Upper lobe of right lung (tissue), 1 donor: ENCODE measurements at places on chromosomes 2 and 18. TPM values are rescaled to one million over a fixed set of nuclear protein-coding genes. Genes with fewer than 3 reads are reported as not detected.

The SLC40A1 gene
- 169 TPM for total RNA-seq

The ARHGEF33 gene
- total RNA-seq: 1.3 TPM

The NDUFV2 gene
- total RNA-seq: 106 TPM

The NTSR2 gene
- not detected for total RNA-seq

The TMEM247 gene
- total RNA-seq: not detected

The SCN3A gene
- 2.1 TPM for total RNA-seq

The ENOSF1 gene
- 96.2 TPM for total RNA-seq

The UGT1A7 gene
- not detected for total RNA-seq

The LYG1 gene
- total RNA-seq: 1.4 TPM

The RNF152 gene
- total RNA-seq: 21.2 TPM

The DHRS9 gene
- 7.6 TPM for total RNA-seq

The SERPINB13 gene
- total RNA-seq: not detected

The MAPK4 gene
- 7.0 TPM for total RNA-seq

DNA sequence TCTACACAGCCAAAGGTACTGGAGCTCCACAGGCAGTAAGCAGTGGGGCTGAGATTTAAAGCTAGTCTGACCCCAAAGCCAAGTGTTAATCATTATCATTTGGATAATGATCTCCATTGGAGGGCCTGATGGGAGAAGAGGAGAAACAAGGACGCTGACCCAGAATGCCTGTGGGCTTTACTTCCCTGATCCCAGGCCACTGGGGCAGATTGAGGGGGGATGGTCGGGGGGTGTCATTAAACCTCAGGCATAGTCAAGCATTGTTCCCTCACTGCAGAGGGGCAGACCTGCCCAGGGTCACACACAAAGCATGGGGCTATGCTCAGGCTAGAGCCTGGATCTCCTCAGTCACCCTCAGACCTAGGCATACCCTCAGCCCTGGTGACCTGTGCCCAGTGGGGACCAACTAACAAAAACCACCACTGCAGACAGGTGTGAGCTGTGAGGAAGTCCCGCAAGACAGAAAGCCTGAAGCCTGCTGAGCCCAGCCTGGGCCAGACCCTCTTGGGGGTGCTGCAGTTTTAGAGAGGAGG, 53.4 kb downstream of the SDC1 start:
- no peaks in the 10 kb centered on the region for H3K27me3 ChIP-seq
- no peak overlapping the region for H3K27ac ChIP-seq
- H3K4me1 ChIP-seq: no peaks in the 10 kb centered on the region
- no peaks in the 10 kb centered on the region for H3K36me3 ChIP-seq
- H3K4me3 ChIP-seq: no peak overlapping the region
- no peak for DNase-seq

DNA sequence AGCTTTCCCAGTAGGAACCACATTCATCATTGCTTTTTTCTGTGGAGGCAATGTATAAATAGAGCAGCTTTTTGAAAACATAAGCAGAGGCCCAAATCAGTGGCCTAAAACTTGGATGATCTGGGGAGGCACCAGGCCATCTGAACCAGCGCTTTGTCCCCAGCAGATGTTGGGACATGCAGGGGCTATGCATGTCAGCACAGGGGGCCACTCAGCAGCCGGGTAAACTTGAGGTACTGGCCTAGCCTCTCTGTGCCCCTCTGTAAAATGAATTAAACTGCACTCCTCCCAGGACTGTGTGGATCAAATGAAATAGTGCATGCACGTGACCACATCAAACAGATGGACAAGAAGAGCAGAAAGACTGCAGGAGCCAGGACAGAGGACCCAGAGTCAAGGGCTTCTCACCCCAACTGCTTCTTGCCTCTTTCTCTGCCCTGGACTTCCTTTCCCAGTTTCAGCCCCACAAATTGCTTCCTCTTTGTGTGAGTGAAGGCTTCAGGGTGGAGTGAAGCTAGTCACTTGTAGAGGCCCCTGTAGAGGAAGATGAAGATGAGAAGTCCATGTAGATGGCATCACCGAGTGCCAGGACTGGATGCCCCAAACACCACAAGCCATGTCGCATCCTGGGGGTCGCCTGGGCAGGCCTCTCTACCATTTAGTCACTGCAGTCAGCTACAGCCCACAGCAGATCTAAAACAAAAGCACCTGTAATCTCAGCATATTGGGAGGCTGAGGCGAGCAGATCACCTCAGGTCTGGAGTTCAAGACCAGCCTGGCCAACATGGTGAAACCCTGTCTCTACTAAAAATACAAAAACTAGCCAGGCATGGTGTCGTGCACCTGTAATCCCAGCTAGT, 53.2 kb downstream of the IMPA2 start:
- peaks cover 9% of the 10 kb centered on the region for H3K36me3 ChIP-seq
- no peaks in the 10 kb centered on the region for H3K27me3 ChIP-seq
- no peak overlapping the region for H3K4me3 ChIP-seq
- no peak for DNase-seq
- peaks cover 5% of the 10 kb centered on the region for H3K4me1 ChIP-seq

GRCh38 chr2:234290671-234291070, 206.2 kb downstream of the ARL4C start:
- peaks cover 29% of the 10 kb centered on the region for H3K4me1 ChIP-seq
- H3K4me3 ChIP-seq: no peak overlapping the region
- H3K27me3 ChIP-seq: no peaks in the 10 kb centered on the region

DNA sequence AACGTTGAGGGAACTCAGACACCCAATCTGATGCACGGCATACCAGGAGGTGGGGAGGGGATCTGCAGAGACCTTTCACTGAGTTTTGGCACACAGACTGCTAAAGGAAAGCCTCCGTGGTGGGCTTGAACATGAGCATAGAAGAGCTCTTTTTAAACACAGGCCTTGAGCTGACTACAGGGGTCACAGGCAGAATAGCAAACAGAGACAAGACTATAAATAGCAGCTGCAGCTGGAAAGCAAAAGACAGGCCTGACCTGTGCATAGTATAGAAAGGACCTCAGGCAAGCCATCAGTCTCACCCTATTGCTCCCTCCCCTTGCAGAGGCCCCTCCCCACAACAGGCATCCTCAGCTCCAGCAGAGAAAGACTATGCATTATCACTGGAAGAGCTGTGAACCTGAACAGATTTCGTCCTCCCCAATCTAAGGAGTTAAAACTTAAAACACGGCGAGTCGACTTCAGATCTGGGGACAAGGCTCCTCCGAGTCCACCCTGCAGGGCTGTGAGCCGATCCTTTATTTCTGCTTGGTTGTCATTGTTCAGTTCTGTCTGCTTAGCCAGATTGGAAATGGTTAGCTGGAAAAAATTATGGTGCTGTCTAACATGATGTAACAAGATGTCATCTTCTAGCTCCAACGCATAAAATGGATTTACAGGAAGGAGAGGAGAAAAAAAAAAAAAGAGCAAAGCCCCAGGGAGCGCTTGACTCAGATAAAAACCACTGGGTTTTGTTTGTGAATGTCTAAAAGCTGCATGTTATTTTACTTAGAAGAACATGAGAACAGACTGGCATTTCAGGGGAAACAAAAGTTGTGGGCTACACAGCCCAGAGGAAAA, 25.2 kb upstream of the LCLAT1 start:
- no peak for DNase-seq
- H3K4me3 ChIP-seq: no peak overlapping the region
- no peaks in the 10 kb centered on the region for H3K27me3 ChIP-seq
- H3K27ac ChIP-seq: peak overlapping the region; percentile 51

DNA sequence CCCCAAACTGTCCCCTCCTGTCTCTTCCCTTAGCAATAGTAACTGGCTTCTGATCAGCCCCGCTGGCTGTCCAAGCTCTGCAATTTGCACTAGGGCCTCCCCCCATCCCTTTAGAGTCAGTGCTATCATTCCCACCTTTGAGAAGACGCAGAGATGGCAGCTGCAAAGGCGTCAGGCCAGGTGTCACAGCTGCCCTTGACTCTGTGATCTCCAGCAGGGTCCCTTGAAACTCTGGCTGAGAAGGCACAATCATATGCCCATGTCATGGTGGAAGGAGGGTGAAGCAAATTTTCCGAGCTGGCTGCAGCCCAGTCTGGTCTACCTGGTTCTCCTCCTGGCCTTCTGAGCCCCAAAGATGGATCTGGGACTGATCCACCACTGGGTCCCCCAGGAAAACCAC, 49.2 kb upstream of the TEX51 start:
- H3K4me3 ChIP-seq: no peak overlapping the region
- H3K4me1 ChIP-seq: no peaks in the 10 kb centered on the region
- DNase-seq: no peak
- H3K36me3 ChIP-seq: no peaks in the 10 kb centered on the region
- no peak overlapping the region for H3K27ac ChIP-seq
- no peaks in the 10 kb centered on the region for H3K27me3 ChIP-seq

- no peak overlapping the region for H3K4me3 ChIP-seq
- no peak overlapping the region for H3K27ac ChIP-seq
- H3K27me3 ChIP-seq: no peaks in the 10 kb centered on the region
- no peaks in the 10 kb centered on the region for H3K4me1 ChIP-seq
- no peaks in the 10 kb centered on the region for H3K36me3 ChIP-seq
Observed at GRCh38 chr2:70685771-70686171, 82.2 kb downstream of the ADD2 start.

DNA sequence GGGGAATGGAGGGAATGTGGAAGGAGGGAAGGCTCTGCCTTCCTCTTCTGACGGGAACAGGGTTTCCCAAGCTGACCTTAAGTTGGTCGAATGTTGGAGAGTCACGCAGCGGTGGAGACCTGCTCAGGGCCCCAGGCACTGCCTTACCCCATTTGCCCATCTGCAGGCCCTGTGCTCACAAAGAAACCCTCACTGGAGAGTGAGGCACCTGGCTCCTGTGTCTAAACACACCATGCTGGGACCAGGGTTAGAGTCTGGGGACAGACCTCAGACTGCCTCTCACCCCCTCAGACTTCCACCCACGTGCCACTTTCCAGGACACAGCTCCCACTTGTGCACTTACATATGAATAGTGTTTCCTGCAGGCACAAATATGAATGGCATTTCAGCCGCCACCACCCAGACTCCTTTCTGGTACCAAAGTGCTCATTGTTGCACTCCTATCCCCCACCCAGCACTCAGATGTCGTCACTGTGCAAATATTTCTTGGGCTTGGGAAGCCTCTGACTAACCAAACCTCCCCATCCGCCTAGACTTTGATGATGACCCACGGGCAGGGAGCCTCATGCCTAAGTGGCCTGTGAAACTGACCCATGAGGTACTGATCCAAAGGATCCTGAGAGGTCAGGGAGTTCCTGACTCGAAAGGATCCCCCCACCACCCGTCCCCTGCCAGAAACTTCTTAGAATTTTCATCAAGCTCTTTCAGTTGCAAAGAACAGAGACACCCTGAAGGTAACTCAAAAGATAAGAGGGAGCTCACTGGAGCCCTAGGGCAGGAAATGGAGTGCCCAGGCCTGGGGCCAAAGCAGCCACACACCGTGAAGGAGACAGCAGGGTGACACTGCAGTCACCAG, 78.3 kb downstream of the STPG4 start:
- H3K4me1 ChIP-seq: peaks cover 76% of the 10 kb centered on the region
- peak overlapping the region; percentile 78 for H3K27ac ChIP-seq
- H3K4me3 ChIP-seq: no peak overlapping the region

GRCh38 chr2:64675860-64676259, 22.1 kb upstream of the SERTAD2 start:
- H3K36me3 ChIP-seq: no peaks in the 10 kb centered on the region
- H3K27ac ChIP-seq: no peak overlapping the region
- H3K27me3 ChIP-seq: no peaks in the 10 kb centered on the region
- H3K4me1 ChIP-seq: no peaks in the 10 kb centered on the region

DNA sequence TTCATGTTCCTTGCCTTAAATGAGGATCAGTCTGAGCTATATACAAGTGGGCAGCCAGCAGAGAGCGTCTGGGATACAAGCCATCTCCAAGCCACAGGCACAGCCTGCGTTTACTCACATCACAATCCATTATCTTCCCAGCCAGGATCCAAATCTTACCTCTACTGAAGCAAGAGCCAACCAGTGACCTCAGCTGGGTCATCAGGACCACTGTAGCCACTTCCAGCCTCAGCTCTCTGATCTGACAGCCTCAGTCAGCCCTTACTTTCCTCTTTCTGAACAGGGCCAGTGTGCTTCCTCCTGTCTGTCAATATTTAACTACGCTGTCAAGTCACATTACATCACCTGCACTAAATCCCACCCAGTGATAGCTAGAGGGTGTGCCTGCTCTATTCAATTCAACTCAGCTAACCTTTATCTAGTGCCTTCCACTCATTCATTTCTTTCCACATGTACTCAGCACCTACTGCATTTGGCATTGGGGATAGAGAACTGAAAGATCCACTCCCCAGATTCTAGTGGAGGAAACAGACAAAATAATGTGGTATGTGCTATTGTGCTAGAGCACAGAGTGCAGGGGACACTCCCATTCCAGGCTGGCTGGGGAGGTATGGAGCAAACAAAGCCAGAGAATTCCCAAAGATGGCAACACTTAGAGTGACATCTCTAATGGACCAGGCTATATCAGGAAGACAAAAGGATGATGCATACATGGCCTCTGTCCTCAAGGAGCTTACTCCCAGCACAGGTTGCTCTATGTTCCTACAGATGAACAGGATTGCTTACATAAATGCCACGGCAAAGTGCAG, 146.5 kb downstream of the NCKAP5 start:
- no peaks in the 10 kb centered on the region for H3K27me3 ChIP-seq
- H3K27ac ChIP-seq: no peak overlapping the region
- peak overlapping the region; percentile 24 for H3K4me3 ChIP-seq
- DNase-seq: no peak
- H3K36me3 ChIP-seq: no peaks in the 10 kb centered on the region

DNA sequence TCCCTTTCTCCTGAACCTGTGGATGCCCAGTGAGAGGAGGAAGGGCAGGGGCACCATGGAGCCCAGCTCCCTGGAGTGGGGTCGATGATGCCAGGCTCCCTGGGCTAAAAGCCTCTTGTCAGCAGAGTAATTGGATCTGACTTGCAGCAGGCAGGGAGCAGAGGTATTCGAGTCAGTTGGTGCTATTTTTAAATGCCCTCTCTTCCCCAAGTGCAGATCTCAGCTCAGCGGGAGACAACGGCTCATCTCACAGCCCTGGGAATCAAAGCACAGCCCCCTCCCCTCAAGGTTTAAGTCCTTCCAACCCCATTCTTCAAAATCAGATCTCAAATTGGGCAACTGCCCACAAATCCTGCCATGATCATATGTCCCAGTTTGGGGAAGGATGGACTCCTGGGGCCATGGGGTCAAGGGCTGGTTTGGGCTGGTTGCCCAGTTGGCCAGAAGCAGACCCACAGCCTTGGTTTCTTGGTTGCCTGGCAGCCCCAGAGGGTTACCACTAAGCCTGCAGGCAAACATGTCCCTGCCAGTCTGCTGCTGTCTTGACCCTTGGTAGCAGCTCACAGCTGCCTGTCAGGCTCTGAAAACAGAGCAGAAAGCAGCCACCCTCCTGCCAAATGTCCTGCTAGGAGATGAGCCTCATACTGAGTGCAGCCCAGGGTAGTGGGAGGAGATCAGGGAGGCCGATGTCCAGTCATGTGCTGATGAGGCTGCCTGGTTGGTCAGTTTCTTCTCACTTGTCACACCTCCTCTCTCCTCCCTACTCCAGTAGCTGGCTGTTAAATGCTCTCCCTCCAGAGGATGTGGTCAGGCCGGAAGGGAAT, 244.9 kb downstream of the LOXHD1 start:
- no peaks in the 10 kb centered on the region for H3K27me3 ChIP-seq
- H3K4me1 ChIP-seq: peaks cover 19% of the 10 kb centered on the region
- no peaks in the 10 kb centered on the region for H3K36me3 ChIP-seq
- H3K27ac ChIP-seq: no peak overlapping the region
